ENCODE measurements at places on chromosomes 7 and 10.
A peak's percentile ranks its signal among the peaks of the same experiment; 100 is the strongest.

GRCh38 chr7:42029405-42029804 is 207.6 kb downstream of the GLI3 start:
- DNase-seq, result no peak

DNA sequence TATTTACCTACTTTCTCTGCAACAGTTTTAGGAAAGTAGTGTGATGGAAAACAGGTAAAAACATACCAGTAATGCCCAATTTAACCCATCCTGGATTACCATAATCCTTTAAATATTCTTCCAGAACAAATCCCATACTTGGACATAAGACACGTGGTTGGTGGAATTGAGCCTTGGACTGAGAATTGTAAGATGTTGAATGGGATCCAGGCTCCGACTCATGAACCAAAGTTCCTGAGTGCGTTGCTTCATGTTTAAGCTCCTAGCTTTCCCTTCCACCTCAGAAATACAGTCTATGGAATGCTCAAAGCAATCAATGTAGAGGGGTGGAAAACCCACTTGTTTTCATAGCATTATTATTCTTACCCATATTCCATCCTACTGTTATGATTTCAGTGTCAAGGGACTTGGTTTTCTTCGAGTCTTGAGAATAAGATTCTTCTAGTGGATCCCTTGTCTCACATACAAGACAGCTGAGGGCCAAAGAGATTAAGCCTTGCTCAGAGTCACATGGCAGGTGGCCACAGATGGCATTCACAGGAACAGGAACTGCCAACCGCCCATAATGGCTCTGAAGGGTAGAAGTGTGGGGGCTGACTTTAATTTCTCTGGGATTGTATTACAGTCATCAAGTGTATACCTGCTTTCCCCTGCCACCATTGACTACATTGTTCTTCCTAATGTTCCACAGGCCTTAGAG is 171.2 kb downstream of the GFRA1 start:
- DNase-seq, result no peak

- no peak for DNase-seq
These were observed 880 bp downstream of the RAMP3 start for GRCh38 chr7:45158471-45158870.

DNA sequence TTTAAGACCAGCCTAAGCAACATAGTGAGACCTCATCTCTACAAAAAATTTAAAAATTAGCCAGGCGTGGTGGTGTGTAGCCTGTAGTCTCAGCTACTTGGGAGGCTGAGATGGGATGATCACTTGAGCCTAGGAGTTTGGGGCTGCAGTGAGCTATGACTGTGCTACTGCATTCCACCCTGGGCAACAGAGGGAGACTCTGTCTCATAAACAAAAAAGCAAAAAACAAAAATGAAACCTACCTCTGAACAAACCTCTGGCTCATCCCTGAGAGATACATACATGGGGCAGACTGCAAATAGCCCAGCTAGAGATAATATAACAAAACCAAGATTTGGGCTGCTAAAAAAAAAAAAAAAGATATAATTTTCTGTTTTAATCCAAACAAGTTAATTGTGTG is 19.5 kb downstream of the C10orf67 start:
- DNase-seq, result no peak

DNA sequence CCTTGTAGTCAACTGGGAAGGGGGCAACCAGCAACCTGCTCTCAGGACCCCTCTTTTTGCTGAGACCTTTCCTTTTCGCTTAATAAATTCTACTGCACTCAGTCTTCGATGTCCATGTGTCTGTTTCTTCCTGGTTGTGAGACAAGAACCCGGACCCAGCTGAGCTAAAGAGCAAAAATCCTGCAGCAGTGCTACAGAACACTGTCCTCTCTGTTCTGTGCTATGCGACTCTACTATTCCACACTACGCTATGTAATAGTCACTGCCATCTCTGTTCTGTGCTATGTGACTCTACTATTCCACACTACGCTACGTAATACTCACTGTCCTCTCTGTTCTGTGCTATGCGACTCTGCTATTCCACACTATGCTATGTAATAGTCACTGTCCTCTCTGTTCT is 34.3 kb downstream of the DIP2C start:
- no peak for DNase-seq

GRCh38 chr10:98256692-98257091 is 11.3 kb downstream of the LOXL4 start:
- DNase-seq, result no peak

DNA sequence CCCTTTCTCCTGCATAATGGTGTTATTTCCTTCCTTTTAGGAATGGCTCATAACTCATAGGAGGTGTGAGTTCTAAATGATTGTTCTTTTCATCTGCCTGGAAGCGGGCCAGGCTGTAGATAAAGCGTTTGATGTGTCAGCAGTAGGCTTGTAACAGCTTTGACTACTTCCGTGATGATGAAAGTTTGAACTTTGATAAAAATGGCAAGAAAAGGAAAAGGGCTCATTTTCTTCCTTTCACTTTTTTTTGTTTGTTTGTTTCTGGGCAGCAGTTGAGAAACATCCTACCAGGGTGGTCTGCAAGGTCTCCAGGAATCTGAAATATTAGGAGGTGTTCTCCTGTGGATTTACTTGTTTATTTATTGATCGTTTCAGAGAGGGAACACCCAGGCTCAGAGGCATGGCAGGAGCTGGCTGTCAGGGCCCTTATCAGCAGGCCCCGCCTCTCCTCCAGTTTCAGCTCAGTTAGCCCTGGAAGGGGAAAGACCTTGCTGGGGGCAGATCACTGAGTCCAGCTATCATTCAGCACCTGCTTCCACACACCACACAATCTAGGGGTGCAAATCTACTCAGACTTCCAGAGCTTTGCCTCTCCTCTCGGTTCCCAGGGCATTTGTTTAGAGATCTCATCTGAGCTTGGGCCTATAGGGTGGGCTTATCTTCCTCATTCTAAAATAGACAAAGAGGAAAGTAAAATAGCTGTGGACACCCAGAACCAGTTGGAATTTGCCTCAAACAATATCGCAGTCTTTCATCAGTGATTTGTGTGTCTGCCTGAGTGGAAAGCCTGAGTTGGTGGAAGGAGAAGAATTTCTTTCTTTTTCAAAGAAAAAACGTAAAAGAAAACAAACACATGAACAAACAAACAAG is 130.9 kb downstream of the BMPER start:
- DNase-seq, result no peak

DNA sequence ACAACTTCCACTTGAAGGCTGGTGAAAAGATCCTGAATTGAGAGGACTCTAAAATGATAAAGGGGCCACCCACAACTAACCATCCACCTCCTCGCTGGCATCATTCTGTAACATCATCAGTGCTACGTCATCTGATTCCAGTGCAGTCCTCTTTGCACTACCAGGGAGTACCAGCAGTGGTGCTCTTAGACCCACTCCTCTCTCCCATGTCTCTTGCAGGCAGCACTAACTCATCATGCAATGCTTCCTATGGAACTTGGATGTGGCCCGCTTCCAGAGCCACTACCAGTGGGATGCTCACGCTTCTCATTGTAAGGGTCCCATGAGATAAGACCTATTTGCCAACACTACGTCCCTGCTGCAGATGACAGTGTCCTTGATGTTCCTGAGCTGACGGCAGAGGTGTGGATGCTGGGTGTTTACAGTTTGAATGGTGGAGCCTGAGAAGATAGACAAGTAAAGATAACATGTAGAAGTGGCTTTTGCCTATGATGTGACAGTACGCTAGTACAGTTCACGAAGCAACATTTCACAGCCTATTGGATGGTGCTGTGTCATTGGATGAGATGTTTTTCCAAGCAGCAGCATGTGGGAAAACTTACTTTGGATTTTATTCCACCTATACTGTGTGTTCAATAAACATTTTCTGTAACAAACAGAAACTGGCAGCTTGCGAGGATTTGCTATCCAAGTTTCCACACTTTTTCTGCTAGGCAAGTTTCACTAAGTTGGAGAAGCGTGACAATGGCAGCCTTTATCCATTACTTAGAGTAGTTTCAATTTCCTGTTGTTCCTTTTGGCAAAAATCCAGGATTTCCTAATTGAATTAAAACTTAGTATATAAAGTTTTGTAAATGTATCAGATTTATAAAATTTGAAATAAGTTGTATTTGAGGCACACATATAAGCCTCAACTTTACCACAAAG is 35.8 kb upstream of the COBL start:
- no peak for DNase-seq

DNA sequence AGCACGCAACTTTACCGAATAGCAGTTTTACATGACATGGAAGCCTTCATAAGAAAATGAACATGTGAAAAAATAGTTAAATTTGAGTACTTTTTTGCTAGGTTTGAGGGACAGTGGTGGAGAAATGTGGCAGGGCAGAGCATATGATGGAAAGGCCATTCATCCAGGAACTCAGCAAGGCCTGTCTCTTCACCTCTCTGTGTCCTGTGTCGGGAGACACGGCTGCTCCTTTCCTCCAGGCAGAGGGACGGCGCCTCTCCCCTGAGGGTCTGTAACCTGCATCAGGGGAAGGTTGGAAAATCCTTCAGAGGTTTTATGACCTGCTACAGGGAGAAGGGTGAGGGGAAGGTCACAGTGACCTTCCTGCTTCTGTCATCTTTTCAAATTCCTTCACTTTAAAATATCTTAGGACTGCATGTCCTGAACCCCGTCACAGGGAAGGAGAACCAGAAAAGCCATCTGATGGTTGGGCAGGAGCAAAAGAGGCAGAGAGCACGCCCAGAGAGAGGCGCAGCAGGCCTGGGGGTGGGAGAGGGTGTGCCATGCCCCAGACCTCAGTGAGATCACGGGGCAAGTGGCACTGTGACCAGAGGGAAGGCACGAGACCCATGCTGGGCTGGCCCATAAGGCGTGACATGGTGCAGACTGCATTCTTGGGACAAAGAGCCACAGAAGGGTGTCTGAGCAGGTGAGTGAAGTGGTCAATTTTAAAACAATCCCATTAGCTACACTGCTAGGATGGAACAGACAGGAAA is 44.0 kb downstream of the GSDME start:
- no peak for DNase-seq

DNA sequence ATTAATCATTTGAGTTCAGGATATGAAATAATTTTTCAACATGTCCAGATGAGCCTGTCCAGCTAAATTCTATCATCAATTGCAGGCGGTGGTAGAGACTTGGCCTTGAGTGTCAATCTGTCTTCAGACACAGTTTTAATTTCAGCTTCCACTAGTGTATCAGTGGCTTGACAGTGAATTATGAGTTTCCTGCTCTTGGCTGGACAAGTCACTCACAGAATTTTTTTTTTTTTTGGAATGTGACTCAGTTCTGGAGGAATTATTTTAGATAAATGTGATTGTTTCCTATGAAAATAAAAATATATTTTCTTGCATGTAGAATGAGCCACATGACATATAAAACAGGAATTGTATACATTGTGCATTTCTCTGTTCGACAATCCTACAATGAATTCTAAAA is 319.9 kb upstream of the AKR1E2 start:
- no peak for DNase-seq

GRCh38 chr7:70312336-70312735 is 714.1 kb downstream of the AUTS2 start:
- no peak for DNase-seq

DNA sequence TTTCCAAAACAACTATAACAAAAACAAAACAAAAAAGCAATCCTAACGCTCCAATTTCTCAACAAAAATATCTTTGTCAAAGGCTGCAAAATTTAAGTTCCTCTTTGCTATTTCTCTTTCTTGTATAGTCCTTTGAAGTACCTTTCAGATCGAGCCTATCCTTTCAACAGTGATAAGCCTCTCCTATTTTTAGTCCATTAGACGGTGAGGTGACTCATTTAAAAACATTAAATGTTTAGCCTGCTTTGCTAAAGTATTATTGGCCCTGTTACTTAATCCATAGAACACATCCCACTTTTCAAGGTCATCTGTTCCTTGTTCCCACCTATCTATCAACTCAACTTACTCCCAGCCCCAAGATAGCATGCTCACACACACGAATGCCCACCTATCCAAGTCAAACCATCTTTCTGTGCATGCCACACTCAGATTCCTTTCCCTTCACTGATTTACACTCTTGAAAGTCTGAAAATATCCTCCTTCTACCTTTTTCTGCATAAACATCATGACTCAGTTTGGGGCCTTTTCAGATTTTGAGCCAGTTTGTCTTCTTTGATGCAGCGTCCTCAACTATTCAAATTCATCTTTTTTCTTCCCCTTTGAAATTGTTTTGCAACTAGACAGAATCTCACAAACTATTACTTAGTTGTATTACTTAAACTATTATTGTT is 224.9 kb upstream of the TMEM229A start:
- no peak for DNase-seq

DNA sequence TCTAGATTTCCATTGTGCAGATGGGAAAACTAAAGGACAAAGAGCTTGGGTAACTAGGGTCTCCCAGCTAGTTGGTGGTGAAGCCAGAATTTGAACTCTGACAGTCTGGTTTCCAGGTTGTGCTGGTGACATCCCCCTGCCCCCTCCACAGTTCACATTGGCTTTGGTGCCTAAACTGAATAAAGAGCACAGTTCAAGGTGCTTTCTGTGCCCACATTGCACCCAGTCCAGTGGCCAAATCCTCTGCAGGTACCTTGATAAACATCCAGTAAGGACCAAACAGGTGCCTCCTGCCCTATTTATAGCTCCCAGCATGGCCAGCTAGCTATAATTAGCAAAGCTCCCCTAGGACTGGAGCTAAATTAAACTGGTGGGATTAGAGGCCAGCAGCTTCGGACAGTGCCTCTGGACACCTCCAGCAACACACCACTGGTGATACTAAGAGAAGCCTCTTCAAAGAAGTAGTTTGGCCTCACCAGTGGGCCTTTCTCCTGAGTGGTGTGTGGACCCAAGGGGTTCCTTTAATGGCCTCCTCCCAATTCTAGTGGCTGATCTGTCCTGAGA is 59.9 kb downstream of the KCNMA1 start:
- DNase-seq, result no peak

DNA sequence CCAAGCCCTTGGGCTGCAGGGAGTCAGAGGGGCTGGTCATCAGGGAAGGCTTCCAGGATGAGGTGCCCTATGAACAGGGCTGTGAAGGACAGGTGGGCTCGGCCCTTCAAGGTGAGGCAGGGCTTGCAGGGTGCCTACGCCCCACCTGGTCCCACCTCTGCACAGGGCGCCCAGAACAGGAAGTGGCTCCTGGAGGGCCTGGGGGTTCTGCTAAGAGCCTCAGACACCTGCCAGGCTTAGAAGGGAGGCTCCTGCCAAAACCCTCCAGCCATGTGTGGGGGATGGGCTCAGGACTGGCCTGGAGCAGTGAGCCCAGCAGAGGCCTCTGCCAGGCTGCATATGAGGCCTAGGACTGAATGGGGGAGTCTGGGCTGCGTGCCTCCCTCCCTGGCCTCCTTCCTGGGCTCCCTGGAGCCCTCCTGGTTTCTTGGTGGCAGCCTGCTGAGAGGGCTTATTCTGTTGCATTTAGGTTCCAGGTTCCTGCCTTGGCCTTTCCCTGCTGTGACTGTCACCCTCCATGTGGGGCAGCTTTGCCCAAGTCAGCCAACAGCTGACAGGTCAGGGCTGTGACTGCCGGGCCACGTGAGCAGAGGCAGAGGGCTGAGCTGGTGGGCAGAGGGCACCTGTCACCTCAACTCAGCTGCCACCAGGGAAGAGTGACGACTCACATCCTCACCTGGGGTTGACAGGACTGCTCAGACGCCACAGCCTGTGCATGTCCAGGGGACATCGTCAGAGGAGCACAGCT is 45.2 kb upstream of the MSMB start:
- DNase-seq, result peak; percentile 11
